Daoy (cell line): ENCODE measurements at places on chromosomes 2 and 18. TPM values are rescaled to one million over a fixed set of nuclear protein-coding genes. Genes with fewer than 3 reads are reported as not detected.

- no peak for DNase-seq
Measured at GRCh38 chr2:237573721-237574415, 7.5 kb downstream of the PRLH start.

DNA sequence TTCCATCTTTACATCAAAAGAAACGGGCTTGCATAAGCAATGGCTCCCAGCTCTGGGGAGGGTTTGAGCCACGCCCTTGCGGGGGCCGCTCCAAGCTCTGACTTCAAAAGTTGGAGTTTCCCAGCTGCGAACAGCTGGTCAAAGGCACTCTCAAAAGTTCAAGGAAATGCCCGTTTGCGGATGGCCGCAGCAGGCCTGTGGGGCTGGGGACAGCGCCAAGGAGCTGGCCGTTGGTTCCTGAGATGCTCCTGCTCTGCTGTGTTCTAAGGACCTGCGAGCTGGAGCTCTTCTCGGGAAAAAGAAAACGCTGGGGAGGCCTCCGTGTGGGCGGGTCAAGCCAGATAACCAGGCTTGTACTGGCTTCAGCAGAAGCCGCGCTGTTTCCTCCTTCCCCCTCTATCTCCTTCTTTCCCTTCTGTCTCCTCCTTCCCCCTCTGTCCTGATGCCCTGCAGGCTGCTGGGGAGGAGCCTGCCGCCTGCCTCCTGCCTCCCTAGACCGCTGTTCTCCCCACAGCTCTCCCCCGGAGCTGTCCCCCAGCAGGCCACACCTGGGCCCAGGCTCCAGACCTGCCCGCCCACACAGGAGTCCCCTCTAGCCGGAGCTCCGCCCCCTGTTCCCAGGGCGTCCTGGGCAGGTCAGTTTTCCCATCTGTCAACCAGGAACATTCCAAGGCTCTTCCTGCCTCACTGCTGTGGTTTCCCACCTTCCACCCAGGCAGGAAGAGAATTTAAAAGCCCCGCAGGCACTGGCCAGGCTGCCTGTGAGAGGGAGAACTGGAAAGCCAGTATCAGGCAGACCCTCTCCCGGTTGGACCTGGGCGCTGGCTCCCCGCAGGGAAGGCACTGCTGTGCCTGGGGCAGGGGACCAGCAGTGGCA lies 14.1 kb downstream of the KLF11 start:
- peak; percentile 80 for DNase-seq

The CRYGC gene
- total RNA-seq, result not detected in 2 replicates

GRCh38 chr2:44796771-44797170 lies 144.7 kb upstream of the SIX3 start:
- DNase-seq, result no peak

DNA sequence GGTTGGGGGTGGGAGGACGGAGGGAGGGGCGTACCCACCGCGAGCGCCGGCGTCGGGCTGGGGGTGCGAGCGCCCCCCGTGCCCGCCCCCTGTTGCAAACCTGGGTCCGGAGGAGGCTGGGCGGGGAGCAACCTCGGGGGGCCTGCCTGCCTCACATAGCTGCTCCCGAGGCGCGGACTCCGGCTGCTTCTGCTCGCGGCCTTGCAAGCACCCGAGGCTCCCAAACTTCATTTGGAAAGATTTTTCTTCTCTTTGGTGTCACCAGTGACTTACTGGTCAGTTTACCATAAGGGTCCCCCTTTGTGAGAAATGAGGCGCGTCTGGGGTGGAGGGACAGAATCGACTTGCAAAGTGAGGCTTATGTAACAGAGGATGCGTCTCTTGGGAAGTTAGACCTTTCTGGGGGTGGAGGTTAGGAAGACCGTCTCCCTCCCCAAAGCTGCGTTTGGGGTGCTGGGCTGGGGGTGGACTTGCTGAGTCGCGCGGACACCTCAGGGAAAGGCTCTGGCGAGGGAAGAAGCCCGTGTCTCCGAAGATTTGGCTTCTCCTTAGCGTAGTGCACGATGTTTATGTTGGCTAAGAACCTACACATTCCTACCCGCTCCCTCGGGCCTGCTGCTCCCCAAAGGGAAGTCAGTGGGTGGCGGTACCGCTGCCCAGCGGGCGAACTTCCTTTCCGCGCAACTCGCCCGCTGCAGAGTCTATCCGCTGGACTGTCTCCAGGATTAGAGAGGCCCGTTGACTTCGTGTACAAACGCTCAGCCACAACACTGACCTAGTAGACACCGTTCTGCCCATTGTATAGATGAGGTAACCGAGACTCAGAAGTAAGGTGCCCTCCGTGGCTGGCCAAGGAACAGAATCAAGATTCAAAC lies 559 bp downstream of the TMEM37 start:
- DNase-seq, result peak; percentile 58

DNA sequence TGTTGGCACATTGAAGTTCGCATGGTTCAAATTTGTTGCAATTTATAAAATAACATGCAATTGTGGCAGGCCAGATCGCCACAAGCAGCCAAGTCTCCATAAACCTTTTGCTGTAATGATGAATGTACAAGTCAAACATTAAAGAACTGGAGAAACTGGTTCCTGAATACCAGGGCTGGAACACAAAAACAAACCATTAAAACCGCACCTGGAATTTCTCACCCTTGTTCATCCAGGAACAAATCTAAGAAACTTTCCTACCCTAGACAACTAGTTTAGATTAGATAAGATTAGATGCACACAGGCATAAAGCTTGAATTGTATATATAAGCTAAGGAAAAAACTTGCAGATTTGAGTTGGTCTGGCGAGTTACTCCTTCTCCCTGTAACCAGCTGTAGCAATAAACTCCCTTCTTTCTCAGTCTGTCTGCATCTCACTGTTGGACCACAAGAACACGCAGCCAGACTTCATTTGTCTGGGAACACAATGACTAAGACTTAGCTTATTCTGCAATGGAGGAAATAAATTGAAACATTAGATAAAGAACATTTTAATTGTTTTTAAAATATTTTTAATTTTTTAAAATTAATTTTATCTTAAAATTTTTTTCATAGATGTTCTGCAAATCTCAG lies 1835.5 kb upstream of the LRRTM1 start:
- DNase-seq, result no peak

GRCh38 chr2:207015901-207016300 lies 76.6 kb downstream of the CPO start:
- no peak for DNase-seq

DNA sequence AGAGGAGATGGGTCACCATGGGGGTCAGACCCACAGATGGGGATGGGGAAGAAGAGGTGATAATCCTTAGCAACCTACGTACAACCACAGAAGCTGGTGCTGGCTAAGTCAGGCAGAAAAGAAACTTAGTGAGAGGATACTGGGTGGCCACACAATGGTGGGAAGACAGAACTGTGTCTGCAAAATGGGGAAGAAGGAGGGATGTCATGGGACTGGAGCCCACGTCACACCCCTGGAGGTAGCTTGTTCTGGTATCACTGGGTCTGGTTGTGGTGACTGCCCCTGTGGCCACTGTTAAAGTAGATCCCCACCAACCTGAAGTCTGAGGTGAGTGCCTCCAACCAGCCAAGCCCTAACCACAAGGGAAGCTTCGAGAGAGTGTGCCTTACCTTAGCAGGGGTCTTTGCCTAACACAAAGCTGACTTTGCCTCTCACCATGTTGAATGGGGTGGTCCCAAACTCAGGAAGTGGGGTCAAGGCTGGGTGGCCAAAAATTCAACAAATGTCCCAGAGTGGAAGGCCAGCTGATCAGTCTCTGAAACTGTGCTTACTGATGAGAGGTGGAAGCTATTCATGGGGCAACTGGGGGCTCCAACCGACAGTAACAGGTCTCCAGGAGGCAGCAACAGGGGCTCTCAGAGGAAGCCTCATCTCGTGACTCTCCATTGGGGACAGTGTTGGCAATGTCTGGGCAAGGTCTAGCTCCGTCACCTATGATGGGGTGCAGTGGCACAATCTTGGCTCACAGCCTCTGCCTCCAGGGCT lies 64.8 kb upstream of the SLC1A4 start:
- no peak for DNase-seq

The L3MBTL4 gene
- 2.8 and 3.4 TPM in 2 replicates for total RNA-seq

DNA sequence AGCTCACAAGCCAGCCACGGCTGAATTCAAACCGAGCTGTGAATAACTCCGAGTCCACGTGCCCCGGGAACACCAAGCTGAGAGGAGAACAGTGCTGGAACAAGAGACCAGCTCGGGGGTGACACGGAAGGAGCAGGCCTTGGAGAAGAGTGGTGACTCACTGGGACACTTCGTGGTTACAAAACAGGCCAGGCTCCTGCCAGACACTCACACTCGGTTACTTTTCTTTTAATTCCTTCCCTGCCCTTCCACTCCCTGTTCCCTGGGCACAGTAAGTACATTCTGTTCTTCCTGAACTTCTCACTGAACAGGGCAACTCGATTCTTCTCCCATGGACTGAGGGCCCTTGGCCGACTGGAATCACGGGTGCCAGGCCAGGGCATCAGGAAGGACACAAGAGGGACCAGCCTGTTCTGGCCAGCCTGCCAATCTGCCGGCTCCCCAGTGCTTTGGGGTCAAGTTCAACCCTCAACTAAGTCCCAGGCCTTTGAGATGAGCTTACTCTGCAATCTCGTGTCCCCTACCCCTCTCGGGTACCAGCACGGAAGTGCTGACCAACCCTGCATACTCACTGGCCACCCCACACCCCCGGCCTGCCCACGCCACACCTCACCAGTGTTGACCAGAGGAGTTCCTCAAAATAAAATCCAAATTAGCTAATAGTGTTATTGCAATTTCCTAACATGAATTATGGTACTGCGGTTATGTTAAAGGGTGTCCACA lies 87.5 kb downstream of the TFCP2L1 start:
- peak; percentile 65 for DNase-seq

The ITGB6 gene
- total RNA-seq, result 3.1 and 4.2 TPM in 2 replicates

The TGFA gene
- total RNA-seq, result 5.8 and 6.6 TPM in 2 replicates

The NAT8 gene
- not detected in 2 replicates for total RNA-seq

The CD8B2 gene
- not detected in 2 replicates for total RNA-seq

- no peak for DNase-seq
Measured at GRCh38 chr2:46368401-46368800, 71.2 kb downstream of the EPAS1 start.

- DNase-seq, result no peak
Measured at GRCh38 chr2:46716927-46717326, 198.7 kb downstream of the MCFD2 start.

The RNU2-63P gene
- total RNA-seq, result 72.9 TPM in 1 of 2 replicates, not detected in the other

DNA sequence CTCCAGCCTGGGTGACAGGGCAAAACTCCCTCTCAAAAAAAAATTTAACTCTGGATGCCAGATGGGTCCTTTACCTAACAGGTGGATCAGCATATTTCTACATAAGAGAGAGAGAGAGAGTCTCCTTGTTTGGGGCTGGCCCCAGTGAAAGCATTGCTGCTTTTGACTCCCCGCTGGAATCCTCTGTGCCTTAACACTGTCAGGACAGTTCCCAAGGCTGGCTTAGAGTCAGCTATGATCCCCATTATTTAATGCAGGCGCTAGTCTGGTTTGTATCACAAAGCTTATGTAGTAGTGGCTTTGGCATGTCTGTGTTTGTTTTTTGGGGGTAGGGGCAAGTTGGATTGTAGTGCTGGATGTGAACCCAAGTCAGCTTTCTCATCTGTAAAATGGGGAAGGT lies 9.4 kb downstream of the INPP4A start:
- no peak for DNase-seq

DNA sequence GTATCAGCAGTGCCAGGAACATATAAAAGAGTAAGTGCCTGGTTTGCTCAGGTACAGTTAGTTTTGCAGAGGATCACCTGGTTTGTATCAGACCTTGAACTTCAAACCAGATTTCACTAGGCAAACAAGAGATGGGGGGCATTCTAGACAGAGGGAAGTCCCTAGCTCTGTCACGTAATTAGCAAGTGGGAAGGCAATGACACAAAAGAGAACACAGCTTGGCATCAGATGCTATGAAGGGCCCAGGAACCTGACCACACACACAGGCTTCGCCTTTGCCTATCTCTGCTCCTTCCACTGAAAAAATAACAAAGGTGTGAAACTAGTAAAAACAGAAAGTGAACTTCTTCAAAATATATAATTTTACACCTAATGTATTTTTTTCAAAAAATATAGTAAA lies 62.6 kb downstream of the CERKL start:
- no peak for DNase-seq

The RFTN2 gene
- total RNA-seq, result 0.24 TPM in 1 of 2 replicates, not detected in the other
